ENCODE measurements at places on chromosomes 4 and X. TPM values are rescaled to one million over a fixed set of nuclear protein-coding genes. Genes with fewer than 3 reads are reported as not detected.

Gene FAM13A
- 52.8 TPM for total RNA-seq

Gene VCX3A
- not detected for total RNA-seq

Gene CLDN22
- not detected for total RNA-seq

Gene FREM3
- total RNA-seq = not detected

Gene CHIC1
- total RNA-seq = 10.6 TPM

Gene TMEM150C
- total RNA-seq = 6.3 TPM

Gene NEIL3
- not detected for total RNA-seq

- DNase-seq = no peak
Measured at GRCh38 chr4:138609943-138610350, 367.8 kb upstream of the SLC7A11 start.

- DNase-seq = no peak
Measured at GRCh38 chrX:122475306-122475705, 708.8 kb upstream of the GRIA3 start.

- DNase-seq = no peak
Measured at GRCh38 chrX:45070116-45071007, 130.3 kb downstream of the DIPK2B start.

GRCh38 chr4:27442146-27442545 lies 581.5 kb downstream of the STIM2 start:
- no peak for DNase-seq

GRCh38 chr4:88159229-88159725 lies 838 bp upstream of the ABCG2 start:
- no peak for DNase-seq

GRCh38 chr4:38313999-38314561 lies 349.9 kb upstream of the KLF3 start:
- no peak for DNase-seq

- DNase-seq = peak; percentile 5
Measured at GRCh38 chrX:51641421-51642021, 22.8 kb upstream of the CENPVL3 start.

DNA sequence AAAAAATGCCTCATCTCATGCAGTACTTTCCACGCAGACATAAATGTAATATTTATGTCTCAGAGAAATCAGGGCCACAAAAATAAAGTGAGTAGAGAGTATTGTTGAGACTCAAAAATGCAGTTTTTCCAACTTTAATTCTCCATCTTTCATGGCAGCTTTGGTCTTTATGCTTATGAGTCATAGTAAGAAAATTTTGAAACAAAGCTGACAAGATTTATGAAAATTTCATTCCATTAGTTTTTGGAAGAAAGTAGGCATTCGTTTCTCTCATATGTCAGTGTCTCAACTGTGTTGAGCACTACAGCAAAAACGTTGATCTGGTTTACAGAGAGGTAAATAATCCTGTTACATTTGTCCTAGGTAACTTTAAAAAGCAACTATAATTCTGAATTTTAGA lies 656.8 kb downstream of the IQCM start:
- DNase-seq = no peak
